ENCODE measurements at places on chromosomes 3 and 15.
A peak's percentile ranks its signal among the peaks of the same experiment; 100 is the strongest.

DNA sequence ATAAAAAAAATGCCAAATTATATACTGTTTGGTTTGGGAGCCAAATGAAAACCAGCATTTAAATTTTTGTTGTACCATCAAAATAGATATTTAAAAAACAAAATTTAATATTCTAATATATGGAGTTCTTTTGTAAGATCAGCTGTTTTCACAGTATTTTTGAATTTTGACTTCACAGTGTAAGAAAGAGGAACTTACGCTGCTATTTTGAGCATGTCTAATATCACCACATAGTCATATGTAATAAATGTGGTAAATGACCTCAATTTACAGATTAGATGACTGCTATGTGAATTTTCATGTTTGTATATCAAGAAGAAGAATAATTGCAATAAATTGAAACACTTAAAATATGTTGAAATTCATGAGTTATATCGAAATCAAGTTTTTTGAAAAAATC is 189.6 kb downstream of the ARRDC4 start:
- no peak for DNase-seq

DNA sequence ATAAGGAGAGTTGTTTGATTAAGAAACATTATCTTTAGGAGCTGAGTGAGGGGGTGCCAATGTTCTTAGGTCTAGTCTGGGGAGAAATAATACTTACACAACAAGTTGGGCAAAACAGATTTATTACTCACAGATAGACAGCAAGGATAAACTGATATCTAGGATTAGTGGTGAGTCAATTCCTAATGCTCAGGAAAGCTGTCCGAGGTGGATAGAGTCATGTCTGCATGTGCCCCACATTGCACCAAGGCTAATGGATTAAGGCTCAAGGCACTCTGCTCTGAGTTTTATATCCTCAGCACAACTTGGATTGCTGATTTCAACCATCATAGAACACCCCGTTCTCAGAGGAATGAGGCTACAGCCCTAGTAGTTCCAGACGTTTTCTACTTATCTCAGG is 1042.3 kb downstream of the OTOL1 start:
- DNase-seq = no peak

DNA sequence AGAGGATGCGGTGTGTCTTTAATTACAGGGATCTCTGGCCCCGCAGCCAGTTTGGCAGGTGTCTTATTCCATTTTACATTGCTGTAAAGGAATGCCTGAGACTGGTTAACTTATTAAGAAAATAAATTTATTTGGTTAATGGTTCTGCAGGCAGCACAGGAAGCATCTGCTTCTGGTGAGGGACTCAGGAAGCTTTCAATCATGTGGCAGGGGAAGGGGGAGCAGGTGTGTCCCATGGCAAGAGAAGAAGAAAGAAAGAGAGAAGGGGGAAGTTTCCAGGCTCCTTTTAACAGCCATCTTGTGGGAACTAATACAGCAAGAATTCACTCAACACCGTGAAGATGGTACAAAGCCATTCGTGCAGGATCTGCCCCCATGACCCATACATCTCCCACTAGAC is 128.0 kb upstream of the CRBN start:
- no peak for DNase-seq

DNA sequence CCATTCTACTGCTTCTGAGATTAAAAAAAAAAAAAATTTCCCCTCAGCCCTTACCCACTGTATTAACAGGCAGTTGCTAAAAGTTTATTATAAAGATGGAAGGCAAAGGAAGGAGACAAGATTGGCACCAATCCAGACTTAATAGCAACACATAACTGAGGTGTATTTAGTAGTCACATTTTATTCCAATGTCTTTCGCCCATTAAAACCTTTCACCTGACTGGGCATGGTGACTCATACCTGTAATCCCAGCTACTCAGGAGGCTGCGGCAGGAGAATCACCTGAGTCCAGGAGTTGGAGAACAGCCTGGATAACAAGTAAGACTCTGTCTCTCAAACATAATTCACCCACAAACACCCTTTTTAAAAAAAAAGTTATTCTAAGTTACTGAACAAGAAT is 4.4 kb downstream of the ACAP2 start:
- DNase-seq = no peak

- no peak for DNase-seq
Observed at GRCh38 chr3:14391033-14391432, 11.4 kb upstream of the SLC6A6 start.

DNA sequence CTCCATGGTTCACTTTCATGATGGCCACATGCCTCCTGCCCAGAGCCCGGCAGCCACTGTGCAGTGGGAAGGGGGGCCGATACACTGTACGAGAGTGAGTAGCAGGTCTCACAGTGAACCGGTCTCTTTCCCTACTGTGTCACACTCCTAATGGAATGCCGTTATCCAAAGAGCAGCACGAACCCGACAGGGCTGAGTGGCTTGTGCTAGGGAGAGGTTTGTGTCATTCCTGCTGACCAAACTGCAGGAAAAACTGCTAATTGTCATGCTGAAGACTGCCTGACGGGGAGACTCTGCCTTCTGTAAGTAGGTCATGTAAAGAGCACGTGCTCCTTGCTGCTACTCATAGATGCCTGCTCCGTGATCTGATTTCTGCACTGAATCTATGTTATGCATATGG is 105.1 kb downstream of the ARPP21 start:
- DNase-seq = no peak

DNA sequence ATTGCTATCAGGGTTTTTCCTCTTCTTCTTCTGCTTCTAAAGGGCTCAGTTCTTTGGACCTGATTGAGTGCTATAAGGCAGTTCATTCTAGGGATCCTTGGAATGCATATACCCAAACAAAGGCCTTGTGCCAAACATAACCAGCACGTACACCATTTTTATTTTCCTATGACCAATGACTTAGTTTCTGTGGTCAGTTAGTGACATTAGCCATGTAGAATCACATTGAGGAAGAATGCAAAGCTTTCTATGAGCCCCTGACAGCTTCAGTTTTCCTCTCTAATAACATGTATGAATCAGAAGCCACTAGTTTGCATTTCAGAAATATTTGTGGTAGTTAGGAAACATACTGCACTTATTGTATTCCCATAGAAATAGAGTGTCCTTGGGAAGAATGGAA is 240.0 kb downstream of the THRB start:
- no peak for DNase-seq

DNA sequence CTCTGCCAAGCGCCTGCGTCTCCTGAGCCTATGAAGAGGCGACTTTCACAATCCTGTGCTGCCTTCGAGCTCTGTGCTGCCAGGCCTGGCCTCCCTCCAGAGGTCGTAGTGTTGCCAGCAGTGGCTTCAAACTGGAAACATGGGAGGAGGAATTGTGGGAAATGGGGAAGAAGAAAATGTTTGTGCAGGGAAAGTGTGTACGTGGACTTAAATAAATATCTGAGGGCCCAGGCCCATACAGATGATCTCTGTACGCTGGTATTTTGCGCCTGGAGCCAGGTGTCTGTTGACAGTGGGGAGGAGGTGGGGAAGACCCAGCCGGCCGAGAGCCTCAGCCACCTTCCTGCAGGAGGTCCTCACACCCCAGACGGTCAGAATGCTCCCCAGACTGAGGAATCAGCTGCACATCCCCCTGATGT is 44.6 kb downstream of the ZBTB38 start:
- peak; percentile 83 for DNase-seq

DNA sequence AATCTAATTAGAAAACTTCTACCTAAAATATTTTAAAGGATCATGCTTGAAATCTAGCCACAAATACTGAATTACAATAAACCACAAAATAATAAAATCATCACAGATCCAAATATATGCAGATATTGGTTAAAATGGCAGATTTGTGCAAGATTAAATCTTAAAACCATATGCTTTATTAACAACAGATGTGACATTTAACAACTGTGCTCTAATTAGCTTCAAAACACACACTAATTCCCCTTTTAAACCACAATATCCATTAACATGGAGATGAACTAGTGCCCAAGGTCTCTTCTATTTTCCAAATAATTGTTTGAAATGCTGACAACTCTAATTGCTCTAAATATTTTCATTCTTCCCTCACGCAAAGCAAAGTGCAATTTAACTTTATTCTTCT is 1530.3 kb downstream of the SI start:
- no peak for DNase-seq

GRCh38 chr3:110070161-110070916 is 733.0 kb upstream of the DPPA4 start:
- DNase-seq = no peak

- DNase-seq = no peak
Observed at GRCh38 chr3:54642147-54642546, 285.7 kb downstream of the LRTM1 start.

- DNase-seq = no peak
Observed at GRCh38 chr3:132210476-132211346, 106.5 kb upstream of the ACP3 start.

DNA sequence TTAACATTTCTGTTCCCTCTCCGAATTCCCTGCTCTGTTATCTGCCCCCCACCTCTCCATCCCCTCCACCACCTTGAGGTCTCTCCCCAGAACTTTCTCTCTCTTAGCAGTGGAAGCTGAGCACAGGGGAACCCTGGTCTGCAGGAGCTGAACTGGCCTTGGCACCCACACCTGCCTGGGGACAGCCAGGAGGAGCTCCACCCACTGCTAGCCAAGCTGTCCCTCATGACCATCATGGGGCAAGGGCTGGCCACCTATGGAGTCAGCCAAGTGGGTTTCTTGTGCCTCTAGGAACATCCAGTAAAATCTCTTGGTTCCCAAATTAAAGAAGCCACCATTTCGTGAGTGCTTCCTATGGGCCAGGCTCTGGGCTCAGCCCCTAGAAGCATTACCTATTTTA is 276.4 kb upstream of the TLE3 start:
- DNase-seq = no peak

- DNase-seq = no peak
Observed at GRCh38 chr3:94305835-94306611, 243.2 kb downstream of the NSUN3 start.

DNA sequence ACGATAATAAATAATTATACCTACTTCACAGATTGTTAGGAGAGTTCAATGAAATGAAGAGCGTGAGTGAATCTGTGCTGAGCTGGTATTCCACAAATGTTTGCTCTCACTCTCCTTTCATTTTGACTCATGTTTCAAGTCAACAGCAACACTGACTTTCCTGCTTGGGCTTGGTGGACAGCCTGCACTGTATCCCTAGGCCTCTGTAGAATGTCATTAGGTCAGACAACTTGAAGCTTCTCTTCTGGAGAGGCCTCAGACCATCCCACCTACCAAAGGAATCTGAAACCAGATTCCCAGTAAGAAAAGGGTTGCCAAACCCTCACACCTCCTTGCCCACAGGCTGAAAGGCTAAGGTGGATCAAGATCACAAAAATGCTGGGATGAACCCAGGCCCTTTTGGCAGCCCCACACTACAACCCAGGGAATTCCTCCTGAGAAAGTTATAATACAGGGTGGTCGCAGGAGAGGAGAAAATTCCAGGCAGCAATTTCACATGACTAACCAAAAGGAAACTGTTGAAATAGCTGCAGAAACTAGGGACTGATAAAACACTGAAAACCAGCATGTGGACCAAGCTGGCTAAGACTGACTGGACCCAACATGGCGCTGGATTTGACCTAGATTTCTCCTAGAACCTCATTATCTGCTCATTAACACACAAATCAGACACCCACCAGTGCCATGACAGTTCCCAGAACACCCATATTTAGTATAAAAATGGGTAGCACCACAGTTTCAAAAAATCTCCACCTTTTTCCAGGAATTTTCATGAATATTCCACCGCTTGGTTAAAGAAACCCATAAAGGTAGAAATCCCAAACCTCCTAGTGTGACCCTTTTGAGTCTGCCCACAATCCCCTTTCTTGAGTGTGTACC is 57.0 kb upstream of the ZNF148 start:
- no peak for DNase-seq

GRCh38 chr3:188578576-188579363 is 424.8 kb downstream of the LPP start:
- DNase-seq = peak; percentile 68

DNA sequence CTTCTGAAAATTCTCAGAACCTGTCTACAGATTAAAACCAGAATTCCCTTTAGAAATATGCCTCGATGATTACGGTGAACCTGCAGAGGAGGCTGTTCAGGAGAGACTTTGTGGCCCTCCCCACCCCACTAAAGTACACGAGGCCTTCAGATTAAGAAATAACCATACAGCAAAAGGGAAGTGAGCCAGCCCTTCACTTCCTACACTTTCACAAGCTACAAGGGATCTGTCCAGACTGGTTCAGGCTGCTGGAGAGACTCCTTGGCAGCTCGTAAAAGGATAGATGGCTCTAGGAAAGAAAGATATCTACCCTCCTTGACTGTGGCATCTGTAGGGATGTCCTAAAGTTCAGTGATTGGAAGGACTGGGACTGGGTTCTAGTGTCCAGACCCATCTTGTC is 102.6 kb downstream of the ALDH1A2 start:
- no peak for DNase-seq

- DNase-seq = no peak
Observed at GRCh38 chr3:73513260-73513659, 111.5 kb downstream of the PDZRN3 start.

GRCh38 chr15:78241017-78241416 is 6.7 kb upstream of the ACSBG1 start:
- peak; percentile 39 for DNase-seq

GRCh38 chr15:39898317-39898716 is 21.7 kb downstream of the GPR176 start:
- DNase-seq = no peak

GRCh38 chr15:85706779-85707518 is 87.8 kb downstream of the KLHL25 start:
- DNase-seq = no peak

DNA sequence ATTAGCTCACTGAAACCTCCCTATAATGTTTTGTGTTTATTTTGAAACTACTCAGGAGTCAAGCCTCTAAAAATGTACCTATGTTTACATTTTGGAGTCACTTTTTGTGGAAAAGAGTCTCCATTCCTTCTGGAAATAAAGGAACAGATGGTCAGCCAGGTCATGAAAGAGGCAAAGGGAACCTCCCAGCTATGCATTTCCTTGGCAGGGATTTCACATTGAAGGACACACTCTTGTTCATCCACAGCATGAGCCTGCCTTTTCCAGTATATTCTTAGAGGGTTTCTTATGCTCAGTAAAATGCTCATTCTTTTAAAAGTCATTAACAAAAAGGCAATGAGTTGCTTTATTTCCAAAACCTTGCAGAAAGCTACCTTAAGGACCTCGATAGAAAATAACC is 20.8 kb downstream of the STAC start:
- no peak for DNase-seq

DNA sequence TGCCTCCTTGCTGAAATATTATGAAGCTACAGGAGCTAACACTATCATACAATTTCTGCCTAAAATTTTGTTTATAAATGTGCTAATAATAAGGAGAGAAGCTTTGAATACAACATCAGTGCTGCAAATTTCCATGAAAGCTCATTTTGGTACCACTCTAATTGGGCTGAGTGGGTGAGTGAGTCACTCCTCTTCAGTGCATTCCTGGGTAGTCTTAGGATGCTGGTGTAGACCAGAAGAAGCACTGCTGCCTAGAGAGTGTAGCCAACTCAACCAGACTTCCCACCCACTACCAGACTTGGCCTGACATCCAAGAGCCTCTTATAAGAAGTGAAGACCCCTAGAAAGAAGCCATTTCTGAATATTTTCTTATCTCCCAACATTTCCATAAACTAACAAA is 32.5 kb upstream of the CCDC54 start:
- DNase-seq = no peak

- DNase-seq = no peak
Observed at GRCh38 chr15:99511866-99512661, 53.7 kb upstream of the MEF2A start.

All from thoracic aorta (tissue), 2 donors.